Cardiac septum (tissue), 1 donor: ENCODE measurements at places on chromosomes 4 and X.
A peak's percentile ranks its signal among the peaks of the same experiment; 100 is the strongest.

DNA sequence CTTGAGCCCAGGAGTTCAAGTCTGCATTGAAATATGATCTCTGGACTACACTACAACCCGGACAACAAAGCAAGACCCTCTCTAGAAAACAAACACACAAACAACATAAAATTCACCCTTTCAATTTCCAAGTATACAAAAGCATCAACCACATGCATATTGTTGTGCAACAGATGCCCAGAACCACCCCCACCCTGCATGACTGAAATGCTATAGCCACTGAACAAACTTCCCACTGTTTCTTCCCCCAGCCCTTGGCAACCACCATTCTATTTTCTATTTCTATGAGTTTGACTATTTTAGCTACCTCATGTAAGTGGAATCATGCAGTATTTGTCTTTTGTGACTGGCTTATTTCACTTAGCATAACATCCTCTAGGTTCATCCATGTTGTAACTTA lies 14.2 kb upstream of the C4orf51 start:
- DNase-seq, result no peak

GRCh38 chr4:144819591-144819990 lies 173.6 kb downstream of the HHIP start:
- no peak for DNase-seq

DNA sequence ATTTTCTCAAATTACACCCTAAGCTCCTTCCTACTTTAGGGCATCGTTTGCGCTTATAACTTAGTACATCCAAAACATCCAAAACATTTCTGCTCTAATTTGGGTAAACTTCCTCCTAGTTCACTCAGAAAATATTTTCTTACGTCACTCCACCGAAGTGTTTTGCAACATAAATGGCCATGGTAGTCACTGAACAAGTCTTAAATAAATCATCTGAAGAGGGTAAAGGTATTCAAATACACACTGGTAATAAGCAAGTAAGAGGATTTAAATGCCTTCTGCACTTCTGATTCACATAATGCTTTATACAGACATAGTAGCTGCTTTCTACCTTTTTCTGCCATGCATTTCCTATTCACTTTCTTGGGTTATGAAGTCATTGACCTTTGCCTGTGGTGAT lies 991.9 kb downstream of the NLGN4X start:
- no peak for DNase-seq

- no peak for DNase-seq
Measured at GRCh38 chr4:108480881-108481280, 139.5 kb upstream of the RPL34 start.

GRCh38 chr4:121714548-121714947 lies 17.8 kb upstream of the ANXA5 start:
- DNase-seq, result no peak

DNA sequence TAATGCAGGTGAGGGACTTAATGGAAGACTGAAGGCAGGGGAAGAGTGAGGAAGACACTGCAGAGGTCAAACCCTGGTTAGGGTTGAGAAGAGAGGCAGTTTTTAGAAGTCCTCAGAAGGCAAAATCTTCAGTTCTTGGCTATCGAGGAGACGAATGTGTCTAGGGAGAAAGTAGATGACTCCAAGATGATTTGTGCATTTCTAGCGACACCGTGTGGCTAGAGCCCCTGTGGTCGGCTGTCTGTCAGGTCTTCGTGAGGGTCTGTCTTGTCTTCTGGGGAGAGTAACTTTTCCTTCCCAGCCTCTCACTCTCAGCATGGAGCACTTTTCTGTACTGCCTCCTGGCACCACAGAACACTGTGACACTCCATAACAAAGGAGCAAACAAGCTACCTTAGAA lies 458.1 kb downstream of the STIM2 start:
- no peak for DNase-seq

GRCh38 chr4:3198906-3199305 lies 50.1 kb upstream of the MSANTD1 start:
- DNase-seq, result no peak

DNA sequence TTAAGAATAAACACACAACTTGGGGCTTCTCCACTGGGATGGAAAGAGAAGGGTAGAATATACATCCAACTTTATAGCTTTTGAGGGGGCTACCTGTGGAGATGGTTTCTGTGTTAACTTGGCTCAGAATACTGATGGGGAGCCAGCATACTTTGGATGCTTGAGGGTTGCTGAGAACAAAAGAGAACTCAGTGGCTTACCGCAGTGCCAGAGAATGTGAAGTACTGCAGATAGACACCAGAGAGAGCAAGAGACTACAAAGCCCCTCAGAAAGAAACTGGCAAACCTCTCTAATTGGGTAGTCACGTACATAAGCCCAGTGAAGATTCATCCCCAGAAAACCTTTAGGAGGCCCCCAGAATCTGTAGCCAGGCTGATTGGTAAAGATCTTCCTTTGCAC lies 214.4 kb downstream of the DCHS2 start:
- DNase-seq, result no peak

- no peak for DNase-seq
Measured at GRCh38 chr4:118410138-118410537, 57.3 kb upstream of the PRSS12 start.

GRCh38 chr4:26252349-26253025 lies 68.3 kb upstream of the RBPJ start:
- DNase-seq, result no peak

DNA sequence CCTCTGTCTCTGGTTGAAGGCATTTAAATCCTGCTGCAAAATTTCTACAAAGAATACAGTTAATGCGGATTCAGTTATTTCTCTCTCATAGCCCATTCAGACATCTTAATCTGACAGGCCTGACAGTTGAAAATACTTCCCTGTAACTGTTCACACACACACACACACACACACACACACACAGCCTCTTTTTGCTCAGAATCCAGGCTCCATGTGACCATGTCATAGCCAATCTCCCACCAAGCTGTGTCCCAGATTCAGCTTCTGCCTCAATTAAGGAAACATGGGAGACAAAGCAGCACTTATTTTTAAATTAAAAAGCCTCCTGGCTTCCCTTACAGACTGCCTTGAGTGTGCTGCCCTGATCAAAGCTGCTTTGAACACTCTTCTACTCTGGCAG lies 49.3 kb upstream of the EFHC2 start:
- DNase-seq, result no peak

GRCh38 chr4:25727711-25728493 lies 72.3 kb downstream of the SLC34A2 start:
- DNase-seq, result no peak

DNA sequence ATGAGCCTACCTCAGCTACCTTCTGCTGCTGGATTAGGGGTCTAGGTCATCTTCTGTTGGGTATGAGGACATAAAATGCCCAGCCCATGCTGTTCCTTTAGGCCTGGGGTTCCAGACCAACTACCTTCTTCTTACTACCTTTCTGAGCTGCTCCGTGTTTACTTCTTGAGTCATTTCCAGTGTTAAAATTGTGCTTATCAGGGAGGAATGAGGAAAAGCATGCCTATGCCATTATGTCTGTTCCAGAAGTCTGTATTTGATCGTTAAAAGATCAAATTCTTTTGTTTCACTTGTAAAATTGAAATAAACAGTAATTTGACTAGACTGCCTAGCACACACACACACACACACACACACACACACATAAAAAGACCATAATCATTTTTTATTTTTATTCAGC lies 1912.7 kb upstream of the TENM3 start:
- DNase-seq, result no peak

- no peak for DNase-seq
Measured at GRCh38 chr4:189050643-189051042, 890.0 kb upstream of the FRG1 start.

DNA sequence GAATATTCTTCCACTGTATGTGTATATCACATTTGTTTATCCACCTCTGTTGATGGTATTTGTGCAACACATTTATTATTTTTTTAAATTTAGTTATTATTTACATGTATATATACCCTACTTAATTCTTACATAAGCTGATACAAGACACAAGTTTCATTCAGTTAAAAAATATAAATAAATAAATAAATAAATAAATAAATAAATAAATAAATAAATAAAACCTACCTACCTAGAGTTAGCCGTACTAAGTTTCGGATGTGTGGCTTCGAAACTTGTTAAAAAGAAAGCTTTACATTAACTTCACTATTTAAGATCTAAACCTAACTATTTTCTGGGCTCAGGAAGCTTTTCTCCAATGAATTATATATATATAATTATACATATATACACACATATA lies 23.3 kb upstream of the REPS2 start:
- DNase-seq, result no peak

DNA sequence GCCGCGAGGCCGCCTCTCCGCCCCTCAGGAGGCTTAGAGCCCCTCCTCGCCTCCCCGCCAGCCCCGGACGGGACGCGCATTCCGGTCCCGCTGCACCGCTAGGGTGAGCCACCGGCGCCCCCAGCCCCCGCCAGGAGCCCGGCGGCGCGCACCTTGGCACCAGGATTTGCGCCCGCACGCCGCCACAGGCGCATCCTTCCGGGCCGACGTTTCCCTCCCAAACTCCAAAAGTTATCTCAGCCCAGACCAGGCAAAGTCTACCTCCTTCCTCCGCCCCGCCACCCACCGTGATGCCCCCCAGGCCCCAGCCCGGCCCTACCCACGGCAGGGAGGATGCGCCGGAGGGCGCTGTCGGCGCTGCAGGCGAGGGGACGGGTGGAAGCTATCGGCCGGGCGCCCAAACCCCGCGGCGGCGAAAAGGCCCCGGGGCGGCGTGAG lies 538 bp downstream of the SCML2 start:
- DNase-seq, result no peak

- DNase-seq, result peak; percentile 83
Measured at GRCh38 chr4:18020671-18021469, 685 bp downstream of the LCORL start.

DNA sequence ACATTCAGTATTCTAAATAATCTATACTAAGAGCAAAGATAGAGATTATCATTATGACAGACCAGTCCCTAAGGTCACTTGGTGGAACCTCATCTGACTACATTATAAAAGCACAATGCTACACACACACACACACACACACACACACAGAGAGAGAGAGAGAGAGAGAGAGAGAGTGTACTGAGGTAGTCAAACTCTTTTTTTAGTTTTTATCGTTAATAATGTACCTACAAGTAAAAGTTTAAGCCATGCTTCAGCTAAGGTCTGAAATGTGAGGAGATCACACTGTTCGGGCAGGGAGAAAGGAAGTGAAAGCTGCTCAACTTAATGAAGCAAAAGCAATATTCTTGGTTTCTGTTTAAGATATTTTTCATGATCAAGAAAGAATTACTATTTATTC lies 75.8 kb upstream of the CCDC160 start:
- no peak for DNase-seq

- DNase-seq, result no peak
Measured at GRCh38 chrX:12986886-12987285, 12.0 kb downstream of the TMSB4X start.

DNA sequence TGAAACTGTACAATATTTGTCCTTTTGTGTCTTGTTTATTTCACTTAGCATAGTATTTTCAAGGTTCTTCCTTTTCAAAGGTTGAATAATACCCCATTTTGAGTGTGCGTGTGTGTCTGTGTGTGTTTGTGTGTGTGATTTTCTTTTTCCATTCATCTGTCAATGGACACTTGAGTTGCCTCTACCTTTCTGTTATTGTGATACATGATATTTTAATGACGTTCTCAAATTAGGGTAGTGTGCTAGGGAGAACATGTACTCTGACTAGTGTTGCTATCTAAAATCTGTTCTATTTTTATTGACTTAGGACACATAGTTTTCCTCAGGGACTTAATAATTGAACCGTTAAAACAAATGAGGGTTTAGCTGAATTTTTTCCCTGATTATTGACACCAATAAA lies 9.9 kb downstream of the MMRN1 start:
- DNase-seq, result no peak

- DNase-seq, result no peak
Measured at GRCh38 chr4:122959981-122960610, 37.7 kb upstream of the NUDT6 start.

DNA sequence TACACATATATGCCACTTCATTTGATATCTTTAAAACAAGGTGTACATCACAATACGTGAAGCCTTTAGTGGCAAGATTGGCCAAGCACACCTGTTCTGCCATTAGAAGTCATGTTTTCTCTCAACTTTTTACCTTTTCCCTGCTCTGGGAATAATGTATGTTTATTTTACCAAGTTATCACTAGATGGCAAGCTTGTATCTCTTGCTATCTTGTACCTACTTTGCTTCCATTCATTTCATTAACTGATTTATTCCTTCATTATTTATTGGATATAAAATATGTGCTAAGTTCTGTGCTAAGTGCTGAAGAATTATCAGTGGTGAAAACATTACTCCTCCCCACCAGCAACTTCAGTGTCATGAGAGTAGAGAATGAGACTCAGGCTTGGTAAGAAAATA lies 245.5 kb downstream of the ANK2 start:
- DNase-seq, result no peak

DNA sequence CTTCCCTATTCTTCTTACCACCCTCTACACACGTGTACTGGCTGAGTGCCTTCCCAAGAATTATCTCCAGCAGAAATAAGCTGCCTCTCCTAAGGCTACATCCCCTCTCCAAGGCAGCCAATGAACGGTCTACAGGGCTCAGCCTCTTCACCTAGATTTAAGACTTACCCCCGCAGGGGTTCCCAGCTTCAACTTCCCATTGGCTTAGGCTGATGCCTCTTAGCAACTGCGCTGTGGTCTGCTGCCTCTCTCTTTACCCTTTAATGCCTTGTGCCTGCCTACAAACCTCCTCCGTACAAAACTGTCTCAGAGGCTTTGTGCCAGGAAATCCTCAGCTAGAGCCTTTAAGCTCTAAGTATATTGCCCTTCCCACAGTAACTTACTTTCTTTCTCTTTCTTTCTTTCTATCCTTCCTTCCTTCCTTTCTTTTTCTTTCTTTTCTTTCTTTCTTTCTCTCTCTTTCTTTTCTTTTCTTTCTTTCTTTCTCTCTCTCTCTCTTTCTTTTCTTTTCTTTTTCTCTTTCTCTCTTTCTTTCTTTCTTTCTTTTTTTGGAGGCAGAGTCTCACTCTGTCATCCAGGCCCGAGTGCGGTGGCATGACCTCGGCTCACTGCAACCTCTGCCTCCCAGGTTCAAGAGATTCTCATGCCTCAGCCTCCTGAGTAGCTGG lies 15.1 kb upstream of the PIGA start:
- DNase-seq, result no peak

DNA sequence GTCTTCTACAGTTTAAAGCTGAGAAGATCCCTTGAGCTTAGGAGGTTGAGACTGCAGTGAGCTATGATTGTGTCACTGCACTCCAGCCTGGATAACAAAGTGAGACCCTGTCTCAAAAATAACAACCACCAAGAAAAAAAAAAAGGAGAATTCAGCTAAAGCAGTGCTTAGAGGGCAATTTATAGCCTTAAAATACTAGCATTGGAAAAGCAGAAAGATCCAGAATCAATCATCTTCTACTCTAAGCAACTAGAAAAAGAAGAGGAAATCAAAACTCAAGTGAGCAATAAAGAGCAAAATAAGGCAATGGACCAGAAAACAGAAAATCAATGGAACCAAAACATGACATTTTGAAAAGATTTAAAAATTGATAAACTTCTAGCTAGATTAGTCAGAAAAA lies 639 bp upstream of the PI4K2B start:
- no peak for DNase-seq

GRCh38 chr4:1087371-1087770 lies 26.0 kb downstream of the RNF212 start:
- no peak for DNase-seq
